ENCODE measurements at places on chromosomes 1 and 21.

- no peak for DNase-seq
These were observed 210.0 kb upstream of the DAB1 start for GRCh38 chr1:57633881-57634280.

DNA sequence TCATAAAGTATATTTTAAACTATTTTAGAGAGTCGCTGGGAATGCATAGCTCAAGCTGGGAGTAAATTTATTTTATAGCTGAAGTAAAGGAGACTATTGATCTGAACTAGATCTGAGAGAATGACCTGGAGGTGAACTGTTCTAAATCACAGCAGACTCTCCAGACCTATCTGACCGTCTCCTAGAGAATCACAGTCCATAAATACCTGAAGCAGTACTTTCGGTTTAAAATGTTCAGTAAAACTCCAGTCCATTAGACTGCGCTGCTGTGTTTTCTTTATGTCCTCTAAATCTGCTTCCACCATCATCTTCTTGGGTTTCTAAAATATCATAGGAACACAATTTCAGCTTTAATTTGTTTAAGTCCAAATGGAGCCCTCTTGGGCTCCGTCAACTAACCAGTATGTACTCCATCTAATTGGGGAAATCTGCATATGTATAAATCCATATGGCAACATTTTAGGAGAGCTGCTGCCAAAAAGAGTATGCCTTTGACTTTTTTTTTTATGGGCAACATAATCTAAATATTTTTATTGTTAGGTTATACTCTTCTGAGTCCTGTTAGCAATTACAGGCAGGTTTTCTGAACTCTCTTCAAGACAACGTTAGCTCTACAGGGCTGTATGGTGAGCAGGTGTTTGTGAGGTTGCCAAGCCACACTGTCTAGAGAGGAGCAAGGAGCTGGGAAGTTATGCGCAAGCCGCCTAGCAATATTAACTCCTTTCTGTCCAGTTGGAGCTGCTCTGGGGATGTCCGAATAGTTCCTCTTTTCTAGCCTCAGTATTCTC is 111.2 kb downstream of the SPAG17 start:
- peak; percentile 24 for DNase-seq

DNA sequence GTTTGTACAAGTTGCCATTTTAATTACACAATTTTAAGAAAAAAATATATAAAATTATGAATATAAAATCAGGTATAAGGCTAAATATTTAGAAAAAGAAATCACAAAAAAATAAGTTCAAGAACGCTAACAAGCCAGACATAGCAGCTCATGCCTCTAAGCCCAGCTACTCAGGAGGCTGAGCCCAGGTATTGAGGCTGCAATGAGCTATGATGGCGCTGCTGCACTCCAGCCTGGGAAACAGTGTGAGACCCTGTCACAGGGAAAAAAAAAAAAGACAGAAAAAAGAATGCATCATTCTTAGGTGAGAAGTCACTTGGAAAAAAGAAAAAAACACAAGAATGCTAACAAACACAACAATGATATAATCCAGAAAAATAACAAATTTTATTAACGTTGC is 112.3 kb upstream of the PRDX6 start:
- DNase-seq, result no peak

DNA sequence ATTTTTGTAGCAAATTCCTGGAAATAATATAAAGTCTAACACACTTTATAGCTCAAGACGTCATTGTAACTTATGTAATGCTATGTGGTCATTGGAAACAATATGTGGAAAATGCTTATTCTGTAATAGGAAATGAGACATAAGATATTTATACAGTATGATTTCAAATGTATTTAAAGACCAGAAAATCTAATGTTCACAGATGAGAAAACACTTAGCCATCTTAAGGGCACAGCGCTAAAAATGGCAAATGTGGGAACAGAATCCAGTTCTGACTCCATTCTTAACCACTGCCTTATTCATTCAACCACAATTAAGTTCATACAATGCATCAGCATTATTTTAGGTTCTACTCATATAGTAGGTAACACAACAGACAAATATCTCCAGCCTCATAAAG is 12.5 kb downstream of the CSDE1 start:
- no peak for DNase-seq

- no peak for DNase-seq
These were observed 214.6 kb downstream of the DUSP10 start for GRCh38 chr1:221527302-221527701.

GRCh38 chr1:241163363-241163762 is 193.6 kb downstream of the RGS7 start:
- no peak for DNase-seq

DNA sequence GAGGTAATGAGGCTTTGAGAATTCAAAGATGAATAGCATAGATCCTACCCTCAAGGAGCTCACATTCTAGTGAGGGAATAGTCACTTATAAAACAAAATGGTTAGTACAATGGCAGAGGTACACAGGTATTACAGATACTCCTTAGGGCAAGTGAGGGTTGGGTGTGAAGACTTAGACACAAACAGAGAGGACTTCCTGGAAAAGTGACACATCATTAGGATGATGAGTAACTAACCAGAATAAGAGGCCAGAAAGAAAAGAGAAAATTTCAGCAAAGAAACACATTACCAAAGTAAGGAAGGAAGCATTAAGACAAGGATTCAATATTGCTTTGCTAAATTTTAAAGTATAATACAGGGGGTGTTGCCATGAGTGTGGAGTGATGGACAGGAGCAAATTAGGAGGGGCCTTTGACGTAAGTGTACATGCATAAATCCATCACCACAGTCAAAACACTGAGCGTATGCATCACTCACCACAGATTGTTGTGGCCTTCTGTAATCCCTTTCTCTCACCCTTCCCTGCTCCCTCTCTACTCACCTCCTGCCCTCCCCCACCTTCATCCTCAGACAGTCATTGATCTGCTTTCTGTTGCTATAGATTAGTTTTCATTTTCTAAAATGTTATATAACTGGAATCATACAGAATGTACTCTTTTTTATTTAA is 7.9 kb downstream of the CD53 start:
- no peak for DNase-seq

GRCh38 chr1:21946836-21947587 is 9.9 kb upstream of the HSPG2 start:
- DNase-seq, result no peak

DNA sequence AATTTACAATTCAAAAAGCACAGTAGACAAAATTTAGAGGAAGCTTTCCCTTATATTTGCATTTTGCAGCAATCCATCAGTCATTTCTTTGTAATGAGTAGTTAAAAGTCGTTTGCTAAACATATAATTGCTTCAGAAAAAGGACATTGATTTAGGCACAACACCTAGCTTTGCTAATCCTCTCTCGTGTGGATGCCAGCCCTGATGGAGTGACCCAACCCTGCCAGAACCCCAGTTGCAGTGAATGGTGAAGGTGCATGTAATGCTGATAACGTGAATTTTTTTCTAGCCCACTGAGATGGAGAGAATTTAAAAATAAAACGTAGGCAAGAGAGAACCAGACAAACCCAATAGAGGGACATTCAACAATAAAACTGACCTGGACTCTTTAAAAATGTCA is 263.4 kb downstream of the GRIK1 start:
- no peak for DNase-seq

- no peak for DNase-seq
These were observed 32.3 kb upstream of the SPAG17 start for GRCh38 chr1:118217141-118217838.

GRCh38 chr1:55747408-55747841 is 532.3 kb upstream of the USP24 start:
- DNase-seq, result no peak

DNA sequence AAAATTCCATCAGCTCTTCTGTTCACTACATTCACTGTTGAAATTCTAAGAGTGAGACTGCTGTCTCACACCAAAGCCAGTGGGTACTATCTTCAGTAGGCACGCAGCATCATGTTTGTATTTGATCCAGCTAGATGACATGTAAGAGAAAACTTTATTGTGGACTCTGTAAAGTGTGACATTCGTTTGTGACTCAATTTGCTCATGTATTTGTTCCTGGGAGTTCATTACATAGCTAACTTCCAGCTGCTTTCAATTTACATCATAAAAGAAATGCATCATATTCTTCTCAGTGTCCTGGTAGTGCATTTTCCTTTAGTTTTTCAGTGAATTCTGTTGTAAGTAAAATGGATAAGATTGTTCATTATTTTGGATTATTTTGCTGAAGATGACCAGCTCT is 31.4 kb downstream of the CTH start:
- no peak for DNase-seq

- no peak for DNase-seq
These were observed 2.4 kb downstream of the PAQR7 start for GRCh38 chr1:25873120-25873519.

DNA sequence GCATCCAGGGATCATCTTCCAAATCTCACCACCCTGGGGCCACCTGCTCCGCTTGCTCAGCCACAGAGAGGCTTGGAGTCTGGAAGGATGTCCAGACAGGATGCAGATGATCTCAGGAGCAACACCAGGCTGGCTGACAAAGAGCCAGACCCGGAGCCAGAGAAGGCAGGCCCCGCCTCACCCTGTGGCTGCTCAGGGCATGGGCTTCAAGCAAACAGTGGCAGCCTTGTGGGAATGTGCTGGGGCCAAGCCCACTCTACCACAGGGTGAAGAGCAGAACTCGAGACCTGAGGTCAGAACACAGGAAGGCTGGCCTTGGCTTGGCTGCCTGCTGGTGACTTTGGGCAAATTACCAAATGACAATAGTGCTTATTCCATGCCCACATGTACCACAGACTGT is 45.5 kb downstream of the MRPL37 start:
- no peak for DNase-seq
